ENCODE measurements at places on chromosomes 3 and 15.
A peak's percentile ranks its signal among the peaks of the same experiment; 100 is the strongest.

DNA sequence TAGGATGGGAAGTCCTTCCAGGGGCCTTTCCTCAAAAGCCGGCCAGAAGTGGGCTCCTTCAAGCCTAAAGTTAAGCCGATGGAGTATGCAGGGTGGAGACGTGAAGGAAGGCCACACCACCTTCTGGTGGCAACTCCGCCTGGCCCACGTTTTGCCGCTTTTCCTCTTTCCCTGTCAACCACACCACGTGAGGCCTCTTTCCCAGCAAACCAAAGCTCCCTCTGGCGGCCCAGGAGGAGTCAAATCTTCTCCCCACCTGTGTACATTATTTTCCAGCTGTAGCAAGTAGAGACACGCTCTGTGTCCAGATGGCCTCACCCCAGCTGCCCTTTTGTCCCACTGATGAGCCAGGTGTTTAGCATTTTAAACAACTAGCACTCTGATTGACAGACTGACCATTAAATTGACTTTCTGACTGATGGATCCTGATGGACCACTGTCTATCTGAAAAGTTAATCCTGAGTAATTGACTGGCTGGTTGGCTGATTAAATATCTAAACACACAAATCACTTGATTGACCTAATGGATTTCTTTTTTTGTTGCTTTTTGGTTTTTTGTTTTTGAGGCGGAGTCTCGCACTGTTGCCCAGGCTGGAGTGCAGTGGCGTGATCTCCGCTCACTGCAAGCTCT is 59.6 kb upstream of the ZBTB38 start:
- no peak overlapping the region for H3K27ac ChIP-seq
- no peaks in the 10 kb centered on the region for H3K27me3 ChIP-seq
- peak overlapping the region; percentile 30 for H3K4me3 ChIP-seq

DNA sequence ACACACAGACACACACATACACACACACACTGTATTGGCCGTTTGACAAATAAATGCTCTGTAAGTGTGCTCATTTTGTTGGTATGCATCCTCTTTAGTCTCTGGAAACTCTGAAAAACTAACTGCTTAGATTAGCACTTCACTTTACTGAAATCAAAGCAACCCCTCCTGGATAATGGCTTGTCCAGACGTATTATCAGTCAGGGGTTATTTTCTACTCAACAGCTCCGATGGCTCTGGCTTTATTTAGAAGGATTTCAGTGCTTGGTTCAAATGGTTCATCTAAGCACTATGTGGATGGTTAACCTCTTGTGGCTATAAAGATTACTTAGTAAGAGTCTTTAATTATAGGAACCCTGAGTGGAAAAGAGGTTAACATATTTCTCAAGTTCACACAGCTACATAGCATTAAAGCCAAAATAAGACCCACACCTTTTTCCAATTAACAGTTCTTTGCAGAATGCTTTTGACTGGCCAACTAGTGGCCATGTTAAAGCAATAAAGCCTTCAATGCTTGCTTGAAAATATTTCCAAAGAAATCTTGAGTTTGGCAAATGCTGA is 516.1 kb upstream of the NAALADL2 start:
- no peaks in the 10 kb centered on the region for H3K27me3 ChIP-seq
- DNase-seq, result no peak
- no peak overlapping the region for H3K4me3 ChIP-seq
- no peak overlapping the region for H3K27ac ChIP-seq
- H3K4me1 ChIP-seq, result no peaks in the 10 kb centered on the region

DNA sequence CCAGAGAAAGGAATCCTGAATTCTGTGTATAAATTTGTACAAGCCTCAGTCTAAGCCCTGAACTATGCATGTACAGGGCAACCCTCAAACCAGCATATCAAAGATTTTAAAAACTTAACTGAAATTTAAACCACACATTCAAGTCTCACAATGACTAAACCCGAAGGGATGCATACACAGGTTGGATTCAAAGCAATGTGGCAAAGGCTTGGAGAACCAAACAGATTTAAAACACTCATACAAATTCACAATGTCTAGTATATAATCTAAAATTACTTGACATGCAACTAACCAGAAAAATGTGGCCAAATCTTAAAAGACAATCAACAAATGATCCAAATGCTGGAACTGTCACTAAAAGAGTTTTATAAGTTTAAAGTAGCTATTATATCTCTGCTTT is 36.4 kb downstream of the CEP152 start:
- no peak overlapping the region for H3K4me3 ChIP-seq
- no peak overlapping the region for H3K27ac ChIP-seq
- no peaks in the 10 kb centered on the region for H3K27me3 ChIP-seq
- H3K36me3 ChIP-seq, result peaks cover 48% of the 10 kb centered on the region

- H3K4me1 ChIP-seq, result no peaks in the 10 kb centered on the region
- no peak overlapping the region for H3K4me3 ChIP-seq
- H3K27me3 ChIP-seq, result no peaks in the 10 kb centered on the region
Measured at GRCh38 chr3:144480416-144480919, 508.8 kb downstream of the DIPK2A start.

DNA sequence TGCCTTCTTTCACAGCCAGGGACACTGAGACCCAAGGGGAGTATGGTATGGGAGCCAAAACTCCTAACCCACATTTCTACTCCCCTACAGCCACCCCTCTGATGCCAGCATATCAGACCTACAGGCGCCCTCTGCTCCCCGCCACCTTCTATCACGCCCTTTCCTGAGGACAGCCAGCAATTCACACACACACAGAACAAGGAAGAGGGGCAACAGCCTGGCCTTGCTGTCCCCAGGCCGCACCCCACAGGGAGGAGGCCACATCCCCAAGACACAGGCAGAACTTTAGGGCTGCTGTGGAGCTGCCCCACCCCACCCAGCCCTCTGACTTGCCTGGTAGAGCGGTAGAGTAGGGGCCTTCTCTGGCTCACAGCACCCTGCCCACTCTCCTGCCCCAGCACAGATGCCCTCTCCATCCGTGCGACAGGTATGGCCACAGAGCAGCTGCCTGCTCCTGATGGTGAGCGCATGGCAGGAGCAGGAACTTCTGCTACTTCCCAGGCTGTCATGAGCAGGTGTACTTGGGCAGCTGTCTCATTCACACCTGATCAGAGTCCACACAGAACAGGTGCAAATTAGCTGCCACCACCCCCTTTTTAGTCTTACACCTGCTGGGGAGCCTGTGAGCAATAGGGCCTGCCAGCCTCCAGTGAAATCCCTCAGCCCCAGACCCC is 33.4 kb downstream of the CCDC33 start:
- H3K36me3 ChIP-seq, result no peaks in the 10 kb centered on the region
- no peak for DNase-seq
- no peaks in the 10 kb centered on the region for H3K4me1 ChIP-seq
- H3K27ac ChIP-seq, result no peak overlapping the region

DNA sequence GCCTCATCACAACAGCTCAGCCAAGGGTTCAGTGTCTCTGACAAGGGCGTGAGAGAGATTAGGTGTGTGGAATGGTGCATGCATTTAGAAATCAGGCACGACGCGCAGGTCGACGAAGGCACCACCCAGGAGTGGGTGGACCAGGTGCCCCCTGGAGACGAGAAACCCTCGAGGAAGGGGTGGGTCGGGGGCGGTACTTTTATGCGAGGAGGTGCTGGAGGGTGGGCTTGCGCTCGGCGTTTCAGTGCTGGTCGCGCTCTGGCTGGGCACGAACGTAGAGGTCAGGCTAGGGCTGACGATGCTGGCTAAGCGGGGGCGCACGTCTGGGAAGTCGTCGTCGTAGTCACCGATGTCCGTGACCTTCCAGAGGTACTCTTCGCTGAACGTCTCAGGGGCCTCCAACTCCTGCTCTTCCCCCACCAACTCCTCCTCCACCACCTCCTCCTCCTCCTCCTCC is 393 bp downstream of the ERICH6 start:
- peaks cover 9% of the 10 kb centered on the region for H3K36me3 ChIP-seq
- H3K27ac ChIP-seq, result peak overlapping the region; percentile 97
- peak overlapping the region; percentile 92 for H3K4me3 ChIP-seq
- DNase-seq, result peak; percentile 41
- peaks cover 15% of the 10 kb centered on the region for H3K4me1 ChIP-seq

DNA sequence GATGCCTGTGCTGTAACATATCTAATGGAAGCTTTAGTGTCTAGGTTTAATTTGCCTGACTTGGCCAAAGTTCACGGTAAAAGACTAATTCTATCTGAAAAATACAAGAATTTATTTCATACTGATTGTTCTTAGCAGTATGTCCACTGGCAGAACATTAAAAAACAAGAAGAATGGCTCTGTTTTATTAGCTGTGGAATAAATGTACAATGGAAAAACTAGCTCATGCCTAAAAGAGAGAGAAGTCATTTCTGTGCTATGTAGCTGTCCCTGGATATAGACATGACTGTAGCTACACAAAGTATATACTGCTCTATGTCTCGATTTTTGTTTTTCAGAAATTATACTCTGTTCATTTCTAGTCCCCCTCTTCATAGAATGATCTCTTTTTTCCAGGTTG is 13.9 kb upstream of the VGLL3 start:
- H3K4me1 ChIP-seq, result no peaks in the 10 kb centered on the region
- no peaks in the 10 kb centered on the region for H3K27me3 ChIP-seq

DNA sequence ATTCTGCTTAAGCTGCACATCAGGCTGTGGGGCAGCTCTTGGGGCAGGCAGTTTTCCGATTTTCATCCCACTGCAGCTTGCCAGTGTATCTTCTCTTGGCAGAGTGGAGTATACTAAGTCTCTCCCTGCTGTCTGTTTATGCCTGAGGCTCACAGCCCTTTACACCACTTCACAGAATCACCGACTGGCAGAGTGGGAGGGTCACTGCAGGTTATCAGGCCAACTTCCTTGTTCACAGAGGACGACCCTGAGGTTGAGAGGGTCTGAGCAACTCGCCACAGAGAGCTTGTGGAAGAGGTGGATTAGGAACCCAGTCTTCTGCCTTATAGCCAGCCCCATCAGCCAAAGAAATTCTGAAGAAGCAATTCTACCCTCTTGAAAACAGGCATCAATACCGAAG is 30.9 kb downstream of the KIF9 start:
- H3K27me3 ChIP-seq, result no peaks in the 10 kb centered on the region
- H3K4me3 ChIP-seq, result no peak overlapping the region
- no peaks in the 10 kb centered on the region for H3K36me3 ChIP-seq
- DNase-seq, result no peak
- H3K4me1 ChIP-seq, result no peaks in the 10 kb centered on the region
- H3K27ac ChIP-seq, result no peak overlapping the region

GRCh38 chr3:13352621-13353131 is 67.4 kb downstream of the NUP210 start:
- H3K27ac ChIP-seq, result peak overlapping the region; percentile 71
- no peaks in the 10 kb centered on the region for H3K27me3 ChIP-seq
- DNase-seq, result no peak
- peaks cover 30% of the 10 kb centered on the region for H3K4me1 ChIP-seq
- H3K4me3 ChIP-seq, result no peak overlapping the region

- no peak overlapping the region for H3K4me3 ChIP-seq
- no peaks in the 10 kb centered on the region for H3K36me3 ChIP-seq
- no peaks in the 10 kb centered on the region for H3K4me1 ChIP-seq
Measured at GRCh38 chr15:53716909-53717876, 42.3 kb downstream of the WDR72 start.
